ENCODE measurements at places on chromosomes 3 and 15. TPM values are rescaled to one million over a fixed set of nuclear protein-coding genes. Genes with fewer than 3 reads are reported as not detected.

The VILL gene
- 8.2 TPM for total RNA-seq

The SPINK8 gene
- total RNA-seq: not detected

The CCDC191 gene
- total RNA-seq: 0.49 TPM

The SHISA5 gene
- total RNA-seq: 124 TPM

The PLA2G4E gene
- total RNA-seq: not detected

The B3GNT5 gene
- total RNA-seq: not detected

The JAGN1 gene
- total RNA-seq: 30.0 TPM

The DUOX1 gene
- total RNA-seq: not detected

The CHDH gene
- 5.6 TPM for total RNA-seq

The UQCRC1 gene
- 540 TPM for total RNA-seq

The CFAP44 gene
- 2.3 TPM for total RNA-seq

The SKIL gene
- 60.1 TPM for total RNA-seq

The TPRG1 gene
- not detected for total RNA-seq
